Peyer's patch (tissue), 4 donors: ENCODE measurements at places on chromosomes 16 and 17.

DNA sequence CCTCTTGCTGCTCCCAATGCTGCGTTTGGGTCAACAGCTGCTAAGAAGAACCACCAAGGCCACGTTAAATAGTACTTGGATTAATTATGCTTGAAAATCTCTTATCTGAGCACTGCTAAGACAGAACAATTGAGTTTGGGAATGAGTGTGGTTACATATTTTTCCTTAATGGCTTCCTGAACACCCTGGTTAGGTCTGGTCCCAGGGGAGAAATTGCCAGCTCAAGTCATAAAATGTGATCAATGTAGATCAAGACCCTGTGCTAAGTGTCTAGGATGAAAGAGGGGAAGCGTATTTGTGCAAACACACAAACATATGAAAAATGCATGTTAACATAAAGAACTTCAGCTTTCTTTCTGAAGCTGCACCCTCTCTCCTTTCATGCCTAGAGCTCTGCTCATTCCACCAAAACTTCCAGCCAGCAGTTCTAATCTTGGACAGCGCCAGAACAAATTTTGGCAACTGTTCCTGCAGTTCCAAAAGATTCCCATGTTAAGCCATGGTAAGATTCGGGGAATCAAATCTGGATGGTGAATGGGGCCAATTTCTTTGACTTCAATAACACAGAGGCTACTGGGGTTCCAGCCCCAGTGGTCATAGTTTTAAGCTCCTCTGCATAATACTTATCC lies 72.0 kb downstream of the ZFHX3 start:
- no peak for DNase-seq

- no peak for DNase-seq
Measured at GRCh38 chr17:69788957-69789356, 286.1 kb upstream of the KCNJ16 start.

GRCh38 chr16:85275533-85276249 lies 163.4 kb upstream of the CIBAR2 start:
- DNase-seq, result peak; percentile 86

DNA sequence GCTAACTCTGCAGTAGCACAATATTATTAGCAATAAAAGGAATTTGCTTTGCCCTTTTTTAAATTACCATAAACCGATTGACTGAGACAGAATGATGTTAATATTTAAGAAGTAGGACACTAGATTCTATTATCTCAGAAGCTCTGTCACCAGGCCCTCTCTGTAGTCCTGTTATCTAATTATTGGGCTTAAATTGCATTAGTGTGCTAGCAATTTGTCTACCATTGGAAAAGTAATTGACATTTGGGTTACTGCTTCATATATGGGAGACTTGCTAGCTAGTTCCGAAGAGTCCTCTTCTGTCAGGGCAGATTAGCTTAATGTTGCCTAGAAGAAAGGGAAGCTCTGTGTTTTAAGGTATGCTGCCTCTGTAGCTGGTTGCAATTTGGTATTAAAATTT lies 1107.3 kb upstream of the EEF2KMT start:
- DNase-seq, result no peak

DNA sequence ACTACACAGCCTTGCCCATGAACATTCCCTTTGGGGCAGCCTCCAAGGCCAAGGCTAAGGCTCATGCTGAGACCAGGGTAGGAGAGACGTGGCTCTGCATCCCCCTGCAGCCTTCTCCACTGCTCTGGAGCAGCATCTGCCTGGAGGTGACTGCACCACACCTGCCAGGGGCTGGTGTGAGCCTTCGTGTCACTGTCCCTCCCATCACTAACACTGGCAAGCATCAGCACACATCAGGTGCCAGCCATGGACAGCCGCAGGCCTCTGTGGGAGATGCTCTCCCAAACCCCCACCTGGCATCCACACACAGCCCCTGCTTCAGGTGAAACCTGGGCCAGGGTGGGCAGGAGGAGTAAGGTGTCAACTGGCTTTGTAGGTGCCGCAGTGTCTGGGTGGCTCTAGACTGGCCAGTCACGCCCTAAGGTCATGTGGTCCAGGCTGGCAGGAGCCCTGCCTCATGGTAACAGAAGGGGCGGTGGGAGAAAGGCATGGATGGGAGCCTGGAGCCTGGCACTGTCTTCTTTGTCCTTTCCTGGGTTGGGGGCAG lies 18.1 kb upstream of the MTSS2 start:
- no peak for DNase-seq

DNA sequence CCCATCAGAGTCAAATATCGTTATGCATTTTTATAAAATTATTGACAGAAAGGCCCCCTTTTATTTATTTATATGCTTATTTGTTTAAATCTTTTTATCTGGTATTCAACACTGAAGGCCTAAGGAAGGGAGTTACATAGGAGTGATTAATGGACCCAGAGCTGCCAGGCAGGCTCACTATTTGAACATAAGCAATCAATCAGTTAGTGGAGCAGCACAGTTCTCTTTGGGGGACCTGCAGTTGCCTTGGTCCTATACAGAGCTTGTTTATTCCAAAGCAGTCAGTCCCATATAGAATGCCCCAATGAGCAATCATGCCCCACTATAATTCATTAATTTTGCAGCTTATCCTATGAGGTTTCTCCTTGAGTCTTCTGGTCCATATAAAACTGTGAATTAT lies 389.4 kb upstream of the GOT2 start:
- DNase-seq, result no peak

DNA sequence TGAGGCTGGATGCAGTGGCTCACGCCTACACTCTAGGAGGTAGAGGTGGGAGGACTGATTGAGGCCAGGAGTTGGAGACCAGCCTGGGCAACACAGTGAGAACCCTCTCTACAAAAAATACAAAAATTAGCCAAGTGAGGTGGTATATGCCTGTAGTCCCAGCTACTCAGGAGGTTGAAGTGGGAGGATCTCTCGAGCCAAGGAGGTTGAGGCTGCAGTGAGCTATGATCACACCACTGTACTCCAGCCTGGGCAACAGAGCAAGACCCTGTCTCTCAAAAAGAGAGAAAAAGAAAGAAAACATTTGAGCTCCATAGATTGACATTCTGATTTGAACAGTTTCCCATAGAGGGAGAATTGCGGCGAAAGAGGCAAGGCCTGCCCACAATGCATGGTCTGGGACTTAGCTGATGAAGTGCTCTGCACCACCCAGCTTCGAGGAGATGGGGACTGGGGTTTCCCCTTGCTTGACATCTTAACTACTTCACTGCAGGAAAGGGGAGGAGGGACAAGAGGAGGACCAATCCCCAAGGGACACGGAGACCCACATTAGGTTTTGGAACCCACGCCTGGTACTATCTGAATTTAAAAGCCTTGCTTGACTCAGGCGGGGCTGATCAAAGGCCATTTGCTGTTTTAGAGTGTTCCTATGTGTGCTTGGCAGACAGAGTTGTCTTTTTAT lies 21.7 kb downstream of the MSI2 start:
- DNase-seq, result no peak

GRCh38 chr17:11389583-11389982 lies 148.6 kb downstream of the SHISA6 start:
- no peak for DNase-seq

DNA sequence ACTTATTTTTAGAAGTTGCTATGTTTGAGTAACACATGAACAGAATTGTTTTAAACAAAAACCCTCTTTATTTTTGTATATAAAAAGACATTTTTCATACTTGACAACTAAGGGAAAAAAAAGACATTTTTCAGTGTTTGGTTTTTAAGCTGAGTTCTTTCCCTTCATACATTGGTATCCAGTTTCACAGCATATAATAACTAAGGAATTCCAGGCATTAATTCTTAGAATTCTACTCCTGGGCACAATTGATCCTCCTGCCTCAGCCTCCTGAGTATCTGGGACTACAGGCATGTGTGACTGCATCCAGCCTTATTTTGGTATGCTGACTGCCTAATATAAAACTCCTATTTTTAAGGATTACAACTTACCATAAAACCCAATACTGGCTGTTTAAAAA lies 8.4 kb downstream of the FBXO47 start:
- no peak for DNase-seq

DNA sequence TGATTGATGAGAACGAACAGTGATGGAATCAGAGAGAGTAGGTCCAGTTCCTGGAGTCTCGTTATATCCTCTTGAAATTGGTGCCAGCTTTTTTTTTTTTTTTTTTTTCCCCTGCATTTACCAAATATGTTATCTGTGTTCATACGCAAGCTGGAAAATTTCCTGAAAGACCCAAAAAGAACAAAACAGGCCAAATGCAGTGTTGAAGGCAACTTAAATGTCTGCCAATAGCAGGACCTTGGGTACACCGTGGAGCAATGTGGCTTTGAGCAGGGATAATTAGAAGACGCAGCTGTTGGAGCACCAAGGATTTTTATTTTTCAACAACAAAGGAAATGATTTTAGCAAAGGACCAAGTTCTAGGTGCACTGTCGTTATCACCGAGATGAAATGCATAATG lies 105.0 kb downstream of the ABCC6 start:
- DNase-seq, result no peak

DNA sequence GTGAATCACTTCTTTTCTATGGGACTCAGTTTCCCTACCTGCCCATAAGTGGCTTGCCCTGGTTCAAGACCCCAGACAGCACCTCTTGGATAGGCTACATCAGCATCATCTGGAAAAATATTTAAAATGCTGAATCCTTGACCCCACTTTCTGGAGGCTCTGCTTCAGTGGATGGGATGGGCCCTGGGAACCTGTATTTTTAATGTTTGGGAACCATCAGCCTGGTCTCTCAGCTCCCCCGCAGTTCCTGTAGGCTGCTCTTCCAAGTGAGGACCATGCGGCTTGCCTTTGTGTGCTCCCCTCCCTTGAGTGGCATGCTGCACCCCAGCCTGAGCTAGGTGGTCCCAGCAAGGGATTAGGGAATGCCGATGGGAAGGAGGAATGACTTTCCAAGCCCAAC lies 68.3 kb upstream of the CRHR1 start:
- no peak for DNase-seq

GRCh38 chr17:53942436-53942835 lies 119.7 kb downstream of the KIF2B start:
- DNase-seq, result no peak

DNA sequence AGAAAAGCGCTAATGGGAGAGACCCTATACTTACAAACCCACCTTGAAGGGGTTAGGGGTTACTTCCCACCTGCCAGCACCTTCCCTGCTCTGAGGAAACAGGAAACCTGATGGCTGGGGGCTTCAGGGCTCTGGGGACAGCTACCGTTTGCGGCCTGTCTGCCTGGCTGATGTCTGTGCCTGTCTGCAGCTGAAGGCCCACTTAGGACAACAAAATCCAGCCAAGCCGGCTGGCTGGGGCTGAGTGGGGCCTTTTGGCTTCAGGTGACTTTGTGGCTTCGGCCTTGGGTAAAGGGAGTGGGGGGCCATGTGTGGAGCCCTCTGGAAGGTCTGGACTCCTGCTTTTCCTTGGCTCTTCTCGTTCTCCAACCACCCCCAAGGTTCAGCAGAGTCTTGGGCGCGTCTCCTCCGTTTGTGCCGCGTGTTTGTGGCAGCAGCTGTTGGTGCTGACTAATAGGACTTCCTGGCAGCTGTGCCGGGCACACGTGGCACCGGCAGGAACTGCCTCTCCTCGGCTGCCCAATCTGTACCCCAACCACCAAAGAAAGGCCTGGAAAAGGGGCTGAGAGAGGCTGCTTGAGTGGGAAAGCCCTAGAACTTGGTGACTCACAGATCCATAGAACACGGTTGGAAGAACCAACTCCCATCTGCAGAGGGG lies 186.7 kb downstream of the MSI2 start:
- peak; percentile 67 for DNase-seq

- no peak for DNase-seq
Measured at GRCh38 chr16:6157806-6158205, 1060.2 kb upstream of the EEF2KMT start.

DNA sequence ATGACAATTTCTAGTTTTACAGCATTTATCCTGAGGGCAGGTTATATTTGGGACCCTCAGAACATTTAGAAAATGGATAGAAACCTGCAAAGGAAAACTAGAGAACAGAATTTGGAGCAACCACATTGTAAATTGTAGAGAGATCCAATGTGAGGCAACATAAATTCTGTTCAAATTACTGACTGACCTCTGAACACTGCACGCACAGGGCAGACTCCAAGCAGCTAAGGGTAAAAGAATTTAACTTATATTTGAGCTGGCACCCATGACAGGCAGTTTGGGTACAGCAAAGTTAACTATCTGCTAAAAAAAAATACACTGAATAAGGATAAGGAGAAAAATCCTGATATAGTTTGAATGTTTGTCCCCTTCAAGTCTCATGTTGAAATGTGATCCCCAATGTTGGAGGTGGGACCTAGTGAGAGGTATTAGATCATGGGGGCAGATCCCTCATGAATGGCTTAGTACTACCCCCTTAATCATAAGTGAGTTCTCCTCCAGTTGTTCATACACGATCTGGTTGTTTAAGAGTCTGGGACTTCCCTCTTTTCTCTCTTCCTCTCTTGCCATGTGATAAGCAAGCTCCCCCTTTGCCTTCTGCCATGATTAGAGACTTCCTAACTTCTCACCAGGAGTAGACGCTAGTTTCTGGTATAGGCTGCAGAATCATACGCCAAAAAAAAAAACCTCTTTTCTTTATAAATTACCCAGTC lies 75.7 kb downstream of the FBXL20 start:
- no peak for DNase-seq
